Right forelimb (tissue), 1 donor: ENCODE measurements at places on chromosomes 5 and 9.

GRCh38 chr5:114184006-114184405 is 177.9 kb upstream of the KCNN2 start:
- DNase-seq = no peak

DNA sequence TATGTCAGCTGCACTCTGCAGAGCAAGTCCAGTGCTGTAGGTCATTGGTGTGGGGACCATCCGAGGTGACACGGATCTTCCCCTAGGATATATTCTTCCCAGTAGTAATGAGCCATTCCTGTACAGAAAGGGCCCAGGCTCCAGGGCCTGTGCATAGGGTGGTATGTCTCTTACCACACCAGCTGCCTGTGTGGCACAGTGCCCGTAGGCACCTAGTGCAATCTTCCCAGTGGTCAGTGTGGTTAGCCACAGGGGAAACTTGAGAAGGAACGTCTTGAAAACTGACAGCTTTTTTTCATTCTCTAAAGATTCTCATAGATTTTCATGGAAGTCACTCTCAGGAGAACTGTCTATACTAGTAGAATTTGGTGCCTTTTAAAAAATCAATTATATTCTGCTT is 39.8 kb downstream of the CYSTM1 start:
- DNase-seq = no peak

GRCh38 chr9:125745682-125746016 is 1.5 kb upstream of the PBX3 start:
- DNase-seq = no peak

DNA sequence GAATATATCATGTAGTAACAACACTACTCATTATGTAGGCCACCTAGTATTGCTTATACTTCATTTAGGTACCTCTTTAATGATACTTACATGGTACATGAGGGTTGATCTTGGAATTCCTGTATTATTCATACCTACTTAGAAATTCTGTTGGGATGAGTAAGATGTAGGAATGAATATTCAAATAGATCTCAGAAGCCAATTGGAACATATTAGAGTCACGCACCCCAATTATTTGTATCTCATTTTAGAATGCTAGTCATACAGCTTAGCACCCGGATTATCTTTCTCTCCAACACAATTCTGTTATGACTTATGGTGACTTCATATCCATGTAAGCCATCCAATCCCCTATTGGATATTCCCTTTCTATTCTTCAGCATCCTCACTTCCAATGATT is 106.7 kb upstream of the SH3GL2 start:
- DNase-seq = no peak

DNA sequence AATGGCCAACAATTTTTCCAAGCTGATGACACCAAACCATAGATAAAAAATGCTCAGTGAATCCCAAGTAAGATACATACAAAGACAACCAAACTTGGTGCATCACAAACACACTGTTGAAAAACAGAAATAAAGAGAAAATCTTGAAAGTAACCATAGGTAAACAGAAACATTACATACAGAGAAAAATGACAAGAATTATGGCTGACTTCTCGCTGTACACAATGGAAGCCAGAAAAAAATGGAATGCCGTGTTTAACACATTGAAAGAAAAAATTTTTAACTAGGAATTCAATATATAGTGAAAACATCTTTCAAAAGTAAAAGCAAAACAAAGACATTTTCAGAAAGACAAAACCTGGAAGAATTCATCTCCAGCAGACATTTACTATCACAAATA is 20.6 kb downstream of the DAP start:
- no peak for DNase-seq

DNA sequence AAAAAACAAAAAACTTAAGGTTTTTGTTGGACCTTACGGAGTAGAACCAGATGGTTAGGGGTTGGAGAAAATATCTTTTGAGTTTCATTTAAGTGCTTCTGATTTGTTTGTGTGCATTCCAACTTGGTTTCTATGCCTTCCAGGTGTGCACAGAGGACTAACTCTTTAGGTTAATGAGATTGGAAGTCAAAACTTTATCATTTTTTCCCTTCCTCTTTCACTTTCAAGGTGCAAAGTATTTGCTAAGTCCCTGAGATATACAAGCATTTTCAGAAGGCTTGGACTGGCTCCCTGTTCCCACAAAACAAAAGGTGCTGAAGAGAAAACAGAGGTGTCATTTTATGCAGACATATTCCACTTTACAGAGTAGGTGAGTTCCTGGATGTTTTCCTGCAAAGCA is 30.3 kb upstream of the CER1 start:
- DNase-seq = no peak

DNA sequence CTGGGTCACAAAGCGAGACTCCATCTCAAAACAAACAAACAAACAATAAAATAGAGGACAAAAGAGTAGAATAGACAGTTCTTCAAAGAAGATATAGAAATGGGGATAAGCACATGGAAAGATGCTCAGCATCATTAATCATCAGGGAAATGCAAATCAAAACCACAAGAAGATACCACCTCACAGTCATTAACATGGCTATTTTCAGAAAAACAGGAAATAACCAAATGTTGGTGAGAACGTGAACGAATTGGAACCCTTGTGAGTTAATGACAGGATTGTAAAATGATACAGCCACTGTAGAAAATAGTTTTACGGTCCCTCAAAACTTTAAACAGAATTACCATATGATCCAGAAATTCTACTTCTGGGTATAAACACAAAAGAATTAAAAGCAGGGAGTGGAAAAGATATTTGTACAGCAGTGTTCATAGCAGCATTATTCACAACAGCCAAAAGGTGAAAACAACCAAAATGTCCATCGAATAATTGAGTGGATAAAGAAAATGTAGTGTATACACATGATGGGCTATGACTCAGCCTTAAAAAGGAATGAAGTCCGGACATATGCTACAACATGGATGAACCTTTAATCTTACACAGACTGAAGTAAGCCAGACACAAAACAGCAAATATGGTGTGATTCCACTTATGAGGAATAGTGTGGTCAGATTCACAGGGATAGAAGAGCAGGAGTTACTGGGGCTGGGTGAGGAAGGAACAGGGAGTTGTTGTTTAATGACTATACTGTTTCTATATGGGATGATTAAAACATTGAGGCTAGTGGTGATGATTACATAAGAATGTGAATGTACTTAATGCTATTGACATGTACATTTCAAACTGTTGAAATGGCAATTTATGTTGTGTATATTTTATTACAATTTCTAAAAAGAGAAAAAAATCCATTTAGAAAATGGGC is 19.7 kb downstream of the OR2V2 start:
- no peak for DNase-seq

- DNase-seq = no peak
Observed at GRCh38 chr9:31702957-31703356, 681.5 kb upstream of the ACO1 start.

DNA sequence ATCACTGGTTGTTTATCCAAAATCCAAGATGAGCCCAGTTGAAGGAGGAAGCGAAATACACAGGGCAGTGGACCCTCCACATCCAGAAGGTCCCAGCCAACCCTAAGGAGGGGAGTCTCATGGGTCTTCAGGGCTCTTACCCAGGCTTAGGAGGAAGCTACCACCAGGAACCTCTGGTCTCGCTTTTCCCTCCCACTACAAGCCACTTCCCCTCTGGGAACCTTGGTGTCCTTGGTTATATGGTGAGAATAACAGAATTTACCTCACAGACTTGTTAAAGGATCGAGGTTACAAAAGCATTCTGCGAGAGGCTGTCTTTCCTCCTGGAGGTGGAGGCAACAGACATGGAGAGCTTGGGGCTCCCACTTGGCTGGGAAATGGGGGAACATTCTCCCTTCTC is 3.4 kb downstream of the HIGD2A start:
- DNase-seq = no peak

DNA sequence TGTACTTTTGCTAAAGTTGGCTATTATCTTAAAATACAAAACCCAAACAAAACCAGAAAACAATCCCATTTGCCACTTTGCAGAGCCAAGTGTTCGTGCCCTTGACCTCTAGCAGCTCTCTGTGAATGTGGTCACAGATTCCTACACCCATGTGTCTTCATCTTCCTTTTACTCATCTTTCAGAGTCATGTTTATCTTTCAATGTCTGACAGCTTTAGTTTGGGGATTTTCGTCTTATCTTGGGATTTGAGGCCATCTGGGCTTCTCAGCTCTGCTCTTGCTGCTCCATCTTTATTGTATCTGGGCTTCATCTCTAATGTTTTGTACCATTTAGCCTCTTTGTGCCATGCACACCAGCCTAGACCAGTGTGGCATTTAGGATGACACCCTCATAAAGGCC is 81.0 kb downstream of the DAPK1 start:
- no peak for DNase-seq

DNA sequence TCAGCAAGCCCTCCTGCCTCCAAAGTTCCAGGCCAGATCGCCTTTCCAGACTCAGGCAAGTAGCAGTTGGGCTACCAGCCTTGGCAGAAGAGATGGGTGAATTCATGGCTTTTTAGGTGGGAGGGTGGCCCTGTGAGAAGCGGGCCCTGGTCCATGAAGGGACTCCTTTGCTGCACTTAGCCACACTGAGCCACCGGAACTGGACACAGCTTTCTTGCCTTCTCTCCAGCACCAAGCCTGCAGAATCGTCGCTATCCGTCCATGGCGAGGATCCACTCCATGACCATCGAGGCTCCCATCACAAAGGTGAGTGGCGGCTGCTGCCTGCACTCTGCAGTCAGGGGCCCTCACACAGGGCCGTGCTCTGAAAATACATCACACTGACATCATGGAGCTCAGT is 85.0 kb downstream of the WDR41 start:
- no peak for DNase-seq

- no peak for DNase-seq
Observed at GRCh38 chr9:77759391-77759790, 111.3 kb upstream of the GNA14 start.

DNA sequence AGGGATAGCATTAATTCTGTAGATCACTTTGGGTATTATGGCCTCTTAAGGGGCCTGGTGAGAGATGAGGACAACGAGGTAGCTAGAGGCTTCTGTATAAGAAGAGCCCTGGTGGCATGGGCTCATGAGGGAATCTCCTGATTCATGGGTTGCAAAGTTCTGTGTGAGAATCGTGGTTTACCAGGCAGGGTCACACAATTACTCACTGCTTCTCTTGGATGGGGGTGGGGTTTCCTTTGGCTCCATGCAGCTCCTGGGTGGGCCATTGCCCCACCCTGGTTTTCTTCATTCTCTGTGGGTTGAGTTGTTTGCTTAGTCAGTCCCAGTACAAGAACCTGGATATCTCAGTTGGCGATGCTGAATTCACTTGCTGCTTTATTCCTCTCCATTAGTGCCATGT is 30.9 kb upstream of the TNFSF15 start:
- DNase-seq = no peak

DNA sequence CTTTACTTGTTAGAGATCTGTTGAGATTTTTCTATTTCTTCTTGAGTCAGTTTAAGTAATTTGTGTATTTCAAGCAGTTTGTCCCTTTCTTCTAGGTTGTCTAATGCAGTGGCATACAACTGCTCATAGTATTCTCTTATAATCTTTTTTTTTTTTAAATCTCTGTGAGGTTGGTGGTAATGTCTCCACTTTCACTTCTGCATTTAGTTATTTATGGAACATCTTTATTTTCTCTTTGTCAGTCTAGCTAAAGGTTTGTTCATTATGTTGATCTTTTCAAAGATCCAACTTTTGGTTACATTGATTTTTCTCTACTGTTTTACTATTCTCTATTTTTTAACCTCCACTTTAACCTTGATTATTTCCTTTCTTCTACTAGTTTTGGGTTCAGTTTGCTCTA is 13.8 kb downstream of the FOXE1 start:
- no peak for DNase-seq

DNA sequence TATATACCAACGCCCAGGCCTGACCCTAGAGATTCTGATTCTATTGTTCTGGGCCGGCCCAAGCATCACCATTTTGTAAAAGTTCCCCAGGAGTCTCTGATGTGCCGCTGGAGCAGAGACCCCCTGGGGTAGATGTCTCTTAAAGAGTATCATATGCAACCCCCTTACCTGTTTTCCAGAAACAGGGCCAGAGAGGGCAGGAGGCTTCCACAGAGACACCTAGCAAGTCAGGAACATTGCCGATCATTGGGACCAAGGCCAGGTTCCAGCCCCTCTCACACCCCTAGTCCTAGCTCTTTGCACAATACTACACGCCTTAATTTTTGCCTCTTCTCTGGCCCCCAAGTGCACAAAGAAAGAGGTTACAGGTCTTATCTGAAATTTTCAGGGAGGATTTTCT is 63.8 kb downstream of the TMOD1 start:
- no peak for DNase-seq

- DNase-seq = peak; percentile 75
Observed at GRCh38 chr9:75889977-75890471, 449 bp upstream of the PCSK5 start.
